ENCODE measurements at places on chromosomes 4 and X.
A peak's percentile ranks its signal among the peaks of the same experiment; 100 is the strongest.

GRCh38 chr4:168696826-168697225 lies 200.0 kb downstream of the PALLD start:
- no peaks in the 10 kb centered on the region for H3K36me3 ChIP-seq
- H3K4me1 ChIP-seq, result no peaks in the 10 kb centered on the region
- H3K27ac ChIP-seq, result no peak overlapping the region
- no peak overlapping the region for H3K4me3 ChIP-seq

- no peak for ATAC-seq
- no peaks in the 10 kb centered on the region for H3K36me3 ChIP-seq
- no peak overlapping the region for H3K4me3 ChIP-seq
- no peaks in the 10 kb centered on the region for H3K27me3 ChIP-seq
- H3K4me1 ChIP-seq, result no peaks in the 10 kb centered on the region
Measured at GRCh38 chrX:131942034-131942433, 81.1 kb upstream of the STK26 start.

DNA sequence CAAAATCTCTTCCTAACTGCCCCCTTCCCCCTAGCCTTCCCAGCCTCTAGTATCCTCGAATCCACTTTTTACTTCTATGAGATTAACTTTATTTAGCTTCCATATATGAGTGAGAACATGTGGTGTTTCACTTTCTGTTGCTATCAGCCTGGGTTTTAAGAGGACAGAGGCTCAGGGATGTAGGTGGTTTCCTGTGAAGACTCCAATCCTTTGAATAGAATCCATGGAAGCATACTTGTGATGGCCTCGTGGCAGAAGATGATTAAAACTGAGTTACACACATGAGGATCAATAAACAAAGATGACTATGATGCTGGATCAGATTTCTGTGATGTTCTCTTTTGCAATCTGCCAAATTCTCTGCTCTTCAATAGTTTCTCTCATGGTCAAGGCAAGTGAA lies 29.8 kb downstream of the CD99L2 start:
- peak overlapping the region; percentile 57 for H3K27ac ChIP-seq
- peaks cover 35% of the 10 kb centered on the region for H3K4me1 ChIP-seq
- H3K36me3 ChIP-seq, result peaks cover 8% of the 10 kb centered on the region
- H3K4me3 ChIP-seq, result no peak overlapping the region
- no peak for ATAC-seq
- H3K27me3 ChIP-seq, result no peaks in the 10 kb centered on the region

- ATAC-seq, result no peak
- H3K36me3 ChIP-seq, result no peaks in the 10 kb centered on the region
- H3K4me3 ChIP-seq, result no peak overlapping the region
- H3K27ac ChIP-seq, result no peak overlapping the region
Measured at GRCh38 chr4:5539584-5539983, 168.8 kb downstream of the EVC2 start.

DNA sequence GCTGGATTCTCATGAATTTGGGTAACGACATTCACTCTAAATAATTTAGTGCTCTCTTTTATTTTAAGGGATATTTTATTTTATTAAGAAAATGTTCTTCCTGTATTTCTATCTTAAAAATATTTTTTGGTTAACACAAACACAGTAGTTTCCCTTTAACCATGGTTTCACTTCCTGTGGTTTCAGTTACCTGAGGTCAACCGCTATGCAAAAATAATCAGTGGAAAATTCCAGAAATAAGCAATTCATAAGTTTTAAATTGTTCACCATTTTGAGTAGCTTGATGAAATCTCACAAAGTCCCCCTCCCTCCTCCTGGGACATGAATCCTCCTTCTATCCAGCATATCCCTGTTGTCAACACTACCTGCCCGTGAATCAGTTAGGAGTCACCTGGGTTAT lies 71.4 kb downstream of the GBA3 start:
- H3K4me3 ChIP-seq, result no peak overlapping the region
- peaks cover 5% of the 10 kb centered on the region for H3K4me1 ChIP-seq
- H3K36me3 ChIP-seq, result no peaks in the 10 kb centered on the region
- H3K27me3 ChIP-seq, result no peaks in the 10 kb centered on the region
- no peak overlapping the region for H3K27ac ChIP-seq
